Hepatocyte (in vitro differentiated cells): ENCODE measurements at places on chromosomes 12 and 14. TPM values are rescaled to one million over a fixed set of nuclear protein-coding genes. Genes with fewer than 3 reads are reported as not detected.

The HNF1A gene
- 17.0 and 23.9 TPM in 2 replicates for polyA plus RNA-seq

The SLCO1A2 gene
- 2.5 and 3.2 TPM in 2 replicates for polyA plus RNA-seq

The NUBPL gene
- polyA plus RNA-seq = 7.4 and 12.5 TPM in 2 replicates

The LHX5 gene
- 0.06 TPM in 1 of 2 replicates, not detected in the other for polyA plus RNA-seq
